ENCODE measurements at places on chromosomes 11 and 22.

GRCh38 chr22:19962909-19963806, 21.5 kb upstream of the TXNRD2 start:
- no peak for DNase-seq

DNA sequence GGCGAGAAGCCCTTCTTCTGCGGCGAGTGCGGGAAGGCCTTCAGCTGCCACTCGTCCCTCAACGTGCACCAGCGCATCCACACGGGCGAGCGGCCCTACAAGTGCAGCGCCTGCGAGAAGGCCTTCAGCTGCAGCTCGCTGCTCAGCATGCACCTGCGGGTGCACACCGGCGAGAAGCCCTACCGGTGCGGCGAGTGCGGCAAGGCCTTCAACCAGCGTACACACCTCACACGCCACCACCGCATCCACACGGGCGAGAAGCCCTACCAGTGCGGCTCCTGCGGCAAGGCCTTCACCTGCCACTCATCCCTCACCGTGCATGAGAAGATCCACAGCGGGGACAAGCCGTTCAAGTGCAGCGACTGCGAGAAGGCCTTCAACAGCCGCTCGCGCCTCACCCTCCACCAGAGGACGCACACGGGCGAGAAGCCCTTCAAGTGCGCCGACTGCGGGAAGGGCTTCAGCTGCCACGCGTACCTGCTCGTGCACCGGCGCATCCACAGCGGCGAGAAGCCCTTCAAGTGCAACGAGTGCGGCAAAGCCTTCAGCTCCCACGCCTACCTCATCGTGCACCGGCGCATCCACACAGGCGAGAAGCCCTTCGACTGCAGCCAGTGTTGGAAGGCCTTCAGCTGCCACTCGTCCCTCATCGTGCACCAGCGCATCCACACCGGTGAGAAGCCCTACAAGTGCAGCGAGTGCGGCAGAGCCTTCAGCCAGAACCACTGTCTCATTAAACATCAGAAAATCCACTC, 12.2 kb downstream of the ZNF74 start:
- no peak for DNase-seq

- DNase-seq: no peak
Measured at GRCh38 chr11:80505771-80506170, 1064.9 kb upstream of the TENM4 start.

DNA sequence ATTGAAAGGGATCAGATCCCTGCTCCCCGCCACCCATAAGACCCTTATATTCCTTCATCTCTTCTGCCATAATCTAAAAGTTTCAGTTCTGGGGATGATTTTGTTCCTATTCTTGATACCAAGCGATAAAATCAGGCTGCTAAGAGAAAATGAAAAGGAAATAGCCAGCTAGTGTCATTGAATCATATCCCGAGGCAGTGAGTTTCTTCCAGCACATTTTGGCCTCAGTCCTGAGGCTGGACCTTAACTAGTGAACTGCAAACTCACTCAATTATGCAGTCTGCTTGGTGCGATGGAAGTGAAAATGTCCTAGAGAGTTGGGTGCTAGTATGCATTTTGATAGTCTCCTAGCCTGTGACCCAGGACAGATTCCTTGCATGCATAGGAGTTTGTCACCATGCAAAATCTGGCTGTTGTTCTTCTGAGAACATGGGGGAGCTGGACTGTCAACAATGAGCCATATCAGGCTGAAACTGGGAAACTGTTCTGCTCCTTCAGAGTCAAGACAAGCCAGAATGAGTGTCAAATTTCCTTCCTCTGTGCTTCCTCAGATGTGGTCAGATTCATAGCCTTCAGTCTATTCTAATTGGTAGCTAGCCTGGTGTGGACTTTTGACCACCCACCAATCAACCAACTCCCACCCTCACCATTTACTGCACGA, 102.9 kb downstream of the CCDC81 start:
- no peak for DNase-seq

GRCh38 chr11:125412177-125412496, 83.9 kb downstream of the FEZ1 start:
- DNase-seq: no peak

GRCh38 chr22:37053310-37054055, 1.9 kb downstream of the KCTD17 start:
- no peak for DNase-seq

DNA sequence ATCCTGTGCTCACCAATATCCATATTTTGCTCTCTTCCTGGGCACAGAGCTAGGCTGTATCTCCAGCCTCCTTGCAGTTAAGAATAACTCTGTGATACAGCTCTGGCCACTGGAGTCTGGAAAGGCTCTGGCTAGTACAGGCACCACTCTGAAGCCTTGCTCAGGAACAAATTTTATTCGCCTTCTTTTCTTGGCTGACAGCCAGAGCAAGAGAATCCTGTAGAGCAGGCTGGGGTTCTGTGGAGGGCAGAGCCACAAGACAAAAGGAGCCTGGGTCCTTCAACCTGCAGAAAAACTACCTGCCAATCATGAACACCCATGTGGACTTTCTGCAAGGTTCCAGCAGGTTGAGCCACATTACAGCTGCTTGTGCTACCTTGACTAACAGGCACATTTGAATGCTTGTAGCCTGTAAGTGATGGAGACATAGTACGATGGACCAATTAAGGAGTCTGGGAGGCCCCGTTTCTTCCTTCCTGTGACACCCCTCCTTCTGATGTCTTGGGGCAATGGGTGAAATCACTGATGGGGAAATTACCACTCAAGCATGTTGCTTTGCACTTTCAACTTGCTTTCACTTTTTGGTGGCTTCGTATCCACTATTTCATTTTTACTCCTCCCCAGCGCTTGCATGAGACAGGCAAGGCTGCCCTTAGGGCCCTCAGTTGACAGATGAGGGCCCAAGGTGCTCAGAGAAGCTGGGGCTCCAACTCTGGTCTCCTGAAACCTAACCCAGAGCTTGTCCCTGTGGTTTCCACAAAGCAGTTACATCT, 267.2 kb upstream of the SYN3 start:
- DNase-seq: no peak

- no peak for DNase-seq
Measured at GRCh38 chr22:24413271-24413670, 14.1 kb upstream of the ADORA2A start.

- DNase-seq: no peak
Measured at GRCh38 chr11:123386796-123387510, 43.1 kb upstream of the GRAMD1B start.

- DNase-seq: no peak
Measured at GRCh38 chr11:65642014-65642671, 4.2 kb downstream of the SIPA1 start.

DNA sequence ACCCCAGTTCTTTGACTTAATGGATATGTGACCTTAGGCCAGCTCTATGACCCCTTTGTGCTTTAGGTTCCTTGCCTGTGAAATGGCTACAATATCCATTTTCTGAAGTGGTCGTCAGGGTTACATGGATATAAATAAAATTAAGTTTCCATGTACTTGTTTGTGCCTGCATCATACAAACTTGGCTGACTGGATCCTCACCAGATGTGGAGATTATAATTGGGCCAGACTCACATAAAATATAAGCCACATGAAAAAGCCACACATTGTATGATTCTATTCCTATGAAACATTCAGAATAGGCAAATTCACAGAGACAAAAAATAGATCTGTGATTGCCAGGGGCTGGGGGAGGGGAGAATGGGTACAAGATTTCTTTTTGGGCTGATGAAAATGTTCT, 100.9 kb upstream of the USP47 start:
- DNase-seq: no peak

- no peak for DNase-seq
Measured at GRCh38 chr22:29219881-29220670, 14.4 kb downstream of the EMID1 start.

DNA sequence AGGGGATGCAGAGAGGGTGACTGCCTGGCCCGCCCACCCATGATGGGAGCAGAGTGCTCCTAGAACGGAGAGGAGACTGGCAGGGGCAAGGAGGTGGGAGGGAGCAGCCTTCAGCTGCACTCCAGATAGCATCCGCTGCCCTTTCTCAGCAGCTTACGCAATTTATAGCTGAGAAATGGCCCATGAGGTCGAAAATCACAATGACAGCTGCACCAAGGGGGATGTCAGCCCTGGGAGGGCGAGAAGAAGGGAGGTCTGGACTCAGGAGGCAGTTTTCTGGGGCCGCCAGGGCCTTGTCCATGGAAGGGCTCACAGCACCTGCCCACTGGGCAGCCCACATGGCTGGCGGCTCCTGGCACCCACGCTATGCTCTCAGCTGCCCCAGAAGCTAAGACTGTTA, 17.6 kb upstream of the MOB2 start:
- no peak for DNase-seq

DNA sequence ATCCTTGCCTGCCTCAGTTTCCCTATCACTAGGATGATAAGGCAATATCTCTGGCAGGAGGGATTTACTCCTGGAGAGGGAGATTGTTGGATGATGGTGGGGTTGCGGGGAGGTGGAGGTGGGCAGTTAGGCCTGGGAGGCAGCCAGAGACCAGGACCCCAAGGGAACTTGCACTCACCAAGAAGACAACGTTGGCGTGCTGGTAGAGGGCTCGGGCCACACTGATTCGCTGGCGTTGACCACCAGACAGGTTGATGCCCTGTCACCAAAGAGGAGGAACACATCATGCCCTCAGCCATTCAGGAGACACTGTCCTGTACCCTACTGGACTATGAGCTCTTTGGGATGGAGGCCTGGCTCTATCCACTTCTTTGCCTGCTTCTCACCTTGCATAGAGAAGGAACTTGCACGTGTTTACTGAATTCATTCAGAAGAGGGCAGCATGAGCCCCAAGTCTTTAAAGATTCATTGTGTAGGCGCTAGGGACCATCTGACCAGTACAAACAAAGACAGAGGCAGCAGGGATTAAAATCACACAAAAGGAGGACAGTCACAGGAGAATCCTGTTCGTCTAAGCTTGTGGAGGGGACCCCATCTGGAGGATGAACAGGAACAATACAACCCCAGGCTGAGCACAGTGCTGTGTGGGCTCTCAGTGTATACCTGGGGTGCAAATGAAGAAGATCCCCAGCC, 24.2 kb upstream of the KCNJ11 start:
- no peak for DNase-seq

DNA sequence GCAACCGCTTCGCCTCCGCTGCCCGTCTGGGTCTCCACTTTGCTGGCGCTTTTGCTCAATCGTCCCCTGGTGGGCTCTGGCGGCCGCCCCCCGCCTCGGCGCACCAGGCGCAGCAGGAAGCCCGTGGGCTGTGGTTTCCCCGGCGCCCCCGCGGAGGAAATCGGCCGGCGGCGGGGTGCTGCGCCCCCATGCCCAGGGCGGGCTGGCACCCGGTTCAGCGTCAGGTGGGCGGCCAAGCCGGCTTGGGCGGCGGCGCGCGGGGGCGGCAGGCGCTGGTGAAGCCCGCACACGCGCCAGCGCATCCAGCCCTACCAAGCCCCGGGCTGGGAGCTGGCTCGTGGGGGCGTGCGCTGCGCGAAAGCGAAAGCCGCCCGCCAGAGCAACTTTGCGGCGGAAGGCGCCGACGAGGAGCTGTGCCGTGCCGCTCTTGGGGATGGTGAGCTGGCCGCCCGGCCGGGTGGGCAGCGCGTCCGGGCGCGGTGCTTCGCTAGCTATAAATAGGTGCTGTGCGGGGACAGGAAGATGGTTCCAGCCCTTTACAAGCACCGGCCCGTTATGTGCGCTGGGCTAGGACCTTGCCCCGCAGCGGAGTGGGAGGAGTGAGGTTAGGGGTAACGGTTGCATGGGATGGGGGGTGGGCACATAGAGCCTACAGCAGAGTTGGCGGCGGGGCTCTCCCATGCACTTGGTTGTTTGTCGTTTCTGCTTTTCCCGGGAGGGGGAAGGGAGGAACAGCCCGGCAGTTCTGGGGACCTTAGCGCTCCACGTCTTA, 25.0 kb upstream of the SUSD2 start:
- DNase-seq: no peak

DNA sequence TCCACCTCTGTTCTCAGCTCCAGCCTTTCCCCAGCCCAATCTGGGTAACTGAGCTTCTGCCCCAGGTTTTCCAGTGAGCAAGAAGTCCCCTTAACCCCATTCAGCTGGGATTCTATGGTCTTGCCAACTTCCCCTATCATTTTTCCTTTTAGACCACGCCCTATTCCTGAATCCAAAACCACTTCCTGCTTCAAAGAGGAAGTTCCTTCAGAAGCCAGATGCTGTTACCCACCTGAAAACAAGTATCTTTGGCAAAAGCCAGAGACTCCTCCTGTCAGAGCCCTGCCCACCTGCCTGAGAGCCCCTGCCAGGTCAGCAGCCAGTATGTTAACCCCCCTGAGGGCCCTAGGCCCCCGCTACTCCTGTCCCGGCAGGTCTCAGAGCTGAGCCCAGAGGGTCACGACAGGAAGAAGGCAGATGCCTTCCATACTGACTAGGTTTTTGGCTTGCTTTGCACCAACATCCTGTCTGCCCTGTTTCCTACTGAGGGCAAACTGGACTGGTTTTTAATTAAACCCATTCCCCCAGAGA, 20.3 kb upstream of the MICAL2 start:
- no peak for DNase-seq

GRCh38 chr11:48248902-48249301, 4.0 kb downstream of the OR4X2 start:
- no peak for DNase-seq

GRCh38 chr22:26887456-26887855, 230.1 kb downstream of the MIAT start:
- no peak for DNase-seq

- no peak for DNase-seq
Measured at GRCh38 chr11:86050196-86050709, 18.6 kb downstream of the PICALM start.

DNA sequence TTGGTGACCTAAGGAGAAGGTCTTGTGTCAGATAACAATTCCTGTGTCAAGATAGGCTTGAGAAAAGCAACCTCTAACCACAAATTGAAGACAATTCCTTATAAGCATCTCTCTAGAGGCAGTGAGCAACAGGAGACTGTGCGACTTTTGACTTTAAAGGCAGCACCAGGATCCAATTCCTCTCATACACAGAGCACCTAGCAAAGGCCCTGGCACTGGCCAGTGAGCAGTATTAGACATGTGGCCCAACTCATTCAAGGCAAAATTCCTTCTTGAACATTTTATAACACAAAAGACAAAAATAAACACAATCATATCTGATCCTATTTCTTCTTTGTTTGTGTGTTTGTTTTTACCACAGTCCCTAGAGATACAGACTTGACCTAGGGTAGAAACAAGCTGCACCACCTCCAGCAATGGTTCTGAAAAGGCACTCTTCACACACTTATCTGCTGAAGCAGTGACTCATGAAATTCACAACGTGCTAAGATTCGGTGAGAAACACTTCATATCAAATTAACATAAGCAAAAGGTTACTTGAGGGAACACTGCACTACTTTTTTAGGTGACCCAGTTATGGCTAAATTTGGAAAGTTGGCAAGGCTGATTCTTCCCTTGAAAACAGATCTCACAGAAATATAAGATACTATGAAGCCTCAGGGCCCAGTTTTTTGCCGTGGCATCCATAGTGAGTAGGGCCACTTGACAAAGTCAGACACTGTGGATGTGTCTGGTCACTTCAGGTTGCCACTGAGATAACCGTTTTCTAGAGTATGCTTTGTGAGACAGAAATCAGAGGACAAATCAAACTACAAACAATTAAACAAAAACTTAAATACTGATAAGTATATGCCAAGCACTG, 1018.9 kb downstream of the DLG2 start:
- DNase-seq: no peak

DNA sequence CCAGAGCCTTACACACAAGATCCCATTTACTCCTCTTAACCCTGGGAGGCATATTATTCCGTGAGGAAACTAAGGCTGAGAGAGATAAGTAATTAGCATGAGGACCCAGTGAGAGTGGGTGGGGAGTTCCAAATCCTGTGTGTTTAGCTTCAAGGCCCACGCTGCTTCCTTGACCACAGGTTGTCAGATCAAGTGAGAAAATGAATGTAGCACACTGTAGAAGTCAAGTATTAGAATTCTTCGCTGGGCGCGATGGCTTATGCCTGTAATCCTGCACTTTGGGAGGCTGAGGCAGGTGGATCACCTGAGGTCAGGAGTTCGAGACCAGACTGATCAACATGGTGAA, 3.8 kb downstream of the CYB561A3 start:
- DNase-seq: no peak

Data from NCI-H1417 treated with DMSO at 0.1 percent for 48 hours (cell line).